ENCODE measurements at places on chromosomes 3 and 15. TPM values are rescaled to one million over a fixed set of nuclear protein-coding genes. Genes with fewer than 3 reads are reported as not detected.

Gene TF
- total RNA-seq, result 1.9 TPM

Gene PTX3
- total RNA-seq, result 1.2 TPM

Gene RCCD1
- 11.0 TPM for total RNA-seq

Gene GOLGA8H
- total RNA-seq, result 0.33 TPM

Gene ZBTB47
- 2.5 TPM for total RNA-seq

Gene NPAP1
- total RNA-seq, result under 0.01 TPM

Gene TGM5
- 0.19 TPM for total RNA-seq

Gene GOLGA6A
- 0.09 TPM for total RNA-seq

Gene KIF7
- total RNA-seq, result 2.7 TPM

Gene LIPC
- total RNA-seq, result 2.4 TPM

Gene IQCF5
- total RNA-seq, result not detected

Gene LINGO1
- total RNA-seq, result 0.24 TPM

Gene EXD1
- total RNA-seq, result 0.09 TPM

- no peak for DNase-seq
Measured at GRCh38 chr3:161081633-161082032, 23.5 kb downstream of the B3GALNT1 start.

- no peak for DNase-seq
Measured at GRCh38 chr15:62105266-62105665, 38.5 kb downstream of the C2CD4A start.

DNA sequence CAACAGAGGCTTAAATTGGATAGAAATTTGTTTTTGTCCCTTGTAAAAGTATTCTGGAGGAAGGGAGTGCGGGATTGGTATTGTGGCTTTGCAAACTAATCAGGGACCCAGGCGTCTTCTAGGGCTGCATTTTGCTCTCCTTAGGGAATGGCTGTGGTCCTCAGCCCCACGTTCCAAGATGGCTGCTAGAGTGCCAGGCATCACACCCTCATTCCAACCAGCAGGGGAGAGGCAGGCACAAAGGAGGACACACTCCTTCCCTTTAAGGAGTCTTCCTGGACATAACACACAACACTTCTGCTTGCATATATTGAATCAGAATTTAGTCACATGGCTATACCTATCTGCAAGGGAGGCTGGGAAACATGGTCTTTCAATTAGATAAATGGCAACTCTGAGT lies 174.5 kb upstream of the LYSMD4 start:
- DNase-seq, result no peak

- no peak for DNase-seq
Measured at GRCh38 chr15:83516935-83517334, 69.8 kb downstream of the SH3GL3 start.

- DNase-seq, result no peak
Measured at GRCh38 chr3:65391068-65391467, 647.6 kb downstream of the MAGI1 start.

- DNase-seq, result no peak
Measured at GRCh38 chr3:51024121-51024520, 349.4 kb downstream of the DOCK3 start.

- no peak for DNase-seq
Measured at GRCh38 chr3:24396338-24396737, 98.3 kb downstream of the THRB start.

GRCh38 chr15:48796930-48797329 lies 13.9 kb downstream of the CEP152 start:
- DNase-seq, result no peak

GRCh38 chr15:77985931-77986480 lies 91.5 kb downstream of the TBC1D2B start:
- DNase-seq, result no peak

DNA sequence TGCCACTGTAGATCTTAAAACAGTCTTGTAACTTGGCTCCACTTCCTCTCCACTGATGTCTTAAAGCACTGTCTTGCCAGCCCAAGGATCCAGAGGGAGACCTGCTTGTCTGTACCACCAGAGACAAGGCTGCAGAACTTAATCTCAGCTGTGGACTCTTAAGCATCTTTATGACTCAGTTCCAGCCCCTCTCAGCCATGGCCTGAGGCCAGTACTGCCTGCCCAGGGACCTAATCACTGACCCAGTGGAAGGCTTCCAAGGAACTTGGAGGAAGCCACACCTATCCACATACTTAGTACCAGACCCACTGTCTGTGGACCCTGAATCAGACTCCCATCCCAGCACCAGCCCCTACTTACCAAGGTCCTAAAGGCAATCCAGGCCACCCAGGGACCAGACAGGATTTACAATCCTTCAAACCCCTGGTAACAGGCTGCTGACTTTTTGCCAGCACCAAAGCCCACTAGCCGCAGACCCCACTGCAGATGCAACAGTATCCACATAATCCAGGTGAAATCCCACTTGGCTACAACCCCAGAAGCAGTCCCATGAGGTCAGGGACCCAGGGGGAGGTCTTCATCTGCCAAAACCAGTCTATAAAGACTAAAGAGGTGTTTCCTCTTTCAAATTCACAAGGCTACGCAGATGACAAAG lies 41.9 kb upstream of the PRR20G start:
- DNase-seq, result no peak

DNA sequence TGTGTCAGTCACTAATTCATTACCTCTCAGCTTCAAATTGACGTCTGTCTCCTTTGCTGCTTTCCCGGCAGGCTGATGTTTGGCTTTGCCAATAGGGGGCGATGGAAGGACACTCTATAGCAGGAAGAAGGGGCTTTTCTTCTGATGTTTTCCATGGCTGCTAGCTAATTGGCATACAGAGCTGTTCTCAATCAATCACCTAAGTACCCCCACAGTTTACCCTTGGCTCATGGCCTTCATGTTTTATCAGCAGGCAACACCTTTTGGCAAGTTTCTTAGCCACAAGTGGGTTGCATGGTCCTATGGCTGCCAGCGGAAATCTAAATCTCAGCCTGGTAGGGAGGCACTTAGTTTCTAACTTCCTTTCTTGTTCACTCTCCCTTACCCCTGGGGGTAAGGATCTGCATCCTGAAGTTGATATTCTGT lies 45.0 kb downstream of the ESYT3 start:
- DNase-seq, result peak; percentile 73

GRCh38 chr3:16319307-16319706 lies 54.3 kb downstream of the OXNAD1 start:
- peak; percentile 80 for DNase-seq

DNA sequence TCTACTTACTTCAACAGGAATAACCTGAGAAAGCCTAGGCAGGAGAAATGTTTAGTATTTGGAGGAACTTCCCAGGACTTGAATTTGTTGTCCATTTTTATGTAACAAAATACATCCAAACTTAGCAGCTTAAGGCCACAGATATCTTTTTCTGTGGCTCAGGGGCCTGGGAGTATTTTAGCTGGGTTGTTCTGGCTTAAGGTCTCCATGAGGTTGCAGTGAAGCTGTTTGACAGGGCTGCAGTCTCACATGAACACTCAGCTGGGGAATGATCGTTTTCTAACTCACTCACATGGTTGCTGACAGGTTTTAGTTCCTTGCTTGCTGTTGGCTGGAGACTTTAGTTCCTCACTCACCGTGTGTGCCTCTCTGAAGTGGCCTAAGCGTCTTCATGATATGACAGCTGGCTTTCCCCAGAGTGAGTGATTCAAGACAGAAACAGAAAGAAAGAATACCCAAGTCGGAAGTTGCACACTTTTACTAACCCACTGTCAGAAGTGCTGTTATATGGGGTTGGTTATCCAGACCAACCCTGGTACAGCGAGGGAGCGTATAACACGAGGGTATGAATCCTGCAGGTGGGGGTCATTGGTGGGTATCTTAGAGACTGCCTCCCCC lies 229.7 kb upstream of the TBL1XR1 start:
- DNase-seq, result no peak

- DNase-seq, result no peak
Measured at GRCh38 chr3:141812084-141812483, 48.9 kb downstream of the GRK7 start.

DNA sequence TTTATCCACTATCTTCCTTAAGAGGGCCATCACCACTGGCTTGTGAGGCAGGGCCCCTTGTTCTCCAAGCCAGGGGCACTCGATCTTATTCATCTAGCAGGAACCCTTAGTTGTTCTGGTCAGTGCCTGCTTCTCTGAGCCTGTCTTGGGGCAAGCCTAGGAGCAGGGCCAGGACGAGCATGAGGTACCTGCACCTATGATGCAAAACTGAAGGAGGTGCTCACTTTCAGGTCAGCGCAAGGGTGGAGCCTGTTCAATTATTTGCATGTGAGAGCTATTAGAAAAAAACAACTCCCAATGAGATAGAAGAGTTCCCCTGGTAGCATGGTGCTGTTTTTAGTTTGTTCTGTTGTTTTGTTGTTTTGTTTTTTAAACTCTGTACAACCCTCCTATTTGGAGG lies 5.0 kb upstream of the CD276 start:
- no peak for DNase-seq

GRCh38 chr3:18505056-18505455 lies 79.9 kb upstream of the SATB1 start:
- DNase-seq, result no peak

DNA sequence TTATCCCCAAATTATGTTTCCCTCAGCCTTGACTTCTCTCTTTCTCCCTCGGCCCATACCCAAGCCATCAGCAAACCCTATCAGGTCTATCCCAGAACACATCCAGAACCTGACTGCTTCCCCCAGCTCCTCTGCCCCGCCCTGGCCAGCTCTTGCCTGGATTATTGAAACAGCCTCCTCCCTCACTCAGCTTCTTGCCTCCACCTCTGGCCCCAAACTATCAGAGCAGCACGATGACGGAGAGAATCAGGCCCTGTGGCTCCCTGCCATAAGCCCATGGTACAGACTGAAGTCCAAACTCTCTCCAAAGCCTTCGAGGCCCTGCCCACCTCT lies 105.3 kb upstream of the LINGO1 start:
- no peak for DNase-seq

DNA sequence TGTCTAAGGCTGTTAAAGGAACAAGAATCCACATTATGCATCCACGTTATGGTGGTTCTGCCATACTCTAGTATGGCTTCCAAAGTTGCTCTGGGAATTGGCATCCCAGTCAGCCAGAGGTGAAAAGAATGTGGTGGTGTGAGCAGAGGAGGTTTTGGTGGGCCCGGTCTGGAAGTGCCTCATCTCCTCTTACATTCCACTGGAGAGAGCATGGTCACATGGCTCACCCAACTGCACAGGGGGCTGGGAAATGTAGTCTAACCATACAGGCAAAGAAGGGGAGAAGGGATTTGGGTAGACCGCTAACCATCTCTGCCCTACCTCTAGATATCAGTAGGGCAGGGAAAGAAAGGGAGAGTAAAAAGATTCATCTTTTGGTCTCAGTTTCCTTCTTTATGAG lies 3.2 kb upstream of the HEG1 start:
- no peak for DNase-seq

GRCh38 chr3:189664311-189664710 lies 33.1 kb downstream of the TP63 start:
- DNase-seq, result no peak

- DNase-seq, result no peak
Measured at GRCh38 chr15:78762985-78763795, 48.1 kb downstream of the ADAMTS7 start.

GRCh38 chr15:61393949-61394348 lies 164.8 kb upstream of the RORA start:
- no peak for DNase-seq

GRCh38 chr15:66981771-66982170 lies 83.6 kb upstream of the SMAD3 start:
- no peak for DNase-seq

DNA sequence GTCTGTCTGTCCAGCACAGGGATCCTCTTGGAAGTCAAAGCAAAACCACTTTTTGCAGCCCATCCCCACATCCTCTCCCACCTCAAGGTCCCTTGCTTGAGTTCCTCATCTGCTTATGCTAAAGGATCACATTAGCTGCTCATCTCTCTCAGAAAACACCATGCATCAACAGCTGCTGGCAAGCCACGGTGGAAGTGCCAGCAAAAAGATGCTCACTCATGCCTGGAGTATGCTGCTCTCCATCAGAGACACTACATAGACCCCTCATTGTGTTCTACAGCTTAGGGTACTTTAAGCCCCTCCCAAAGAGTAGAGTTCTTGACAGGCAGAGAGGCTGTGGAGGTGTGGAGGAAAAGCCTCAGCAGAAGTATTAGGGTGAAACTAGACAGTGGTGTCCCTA lies 94.6 kb upstream of the COL8A1 start:
- DNase-seq, result no peak

GRCh38 chr3:188539037-188539436 lies 385.1 kb downstream of the LPP start:
- DNase-seq, result no peak

DNA sequence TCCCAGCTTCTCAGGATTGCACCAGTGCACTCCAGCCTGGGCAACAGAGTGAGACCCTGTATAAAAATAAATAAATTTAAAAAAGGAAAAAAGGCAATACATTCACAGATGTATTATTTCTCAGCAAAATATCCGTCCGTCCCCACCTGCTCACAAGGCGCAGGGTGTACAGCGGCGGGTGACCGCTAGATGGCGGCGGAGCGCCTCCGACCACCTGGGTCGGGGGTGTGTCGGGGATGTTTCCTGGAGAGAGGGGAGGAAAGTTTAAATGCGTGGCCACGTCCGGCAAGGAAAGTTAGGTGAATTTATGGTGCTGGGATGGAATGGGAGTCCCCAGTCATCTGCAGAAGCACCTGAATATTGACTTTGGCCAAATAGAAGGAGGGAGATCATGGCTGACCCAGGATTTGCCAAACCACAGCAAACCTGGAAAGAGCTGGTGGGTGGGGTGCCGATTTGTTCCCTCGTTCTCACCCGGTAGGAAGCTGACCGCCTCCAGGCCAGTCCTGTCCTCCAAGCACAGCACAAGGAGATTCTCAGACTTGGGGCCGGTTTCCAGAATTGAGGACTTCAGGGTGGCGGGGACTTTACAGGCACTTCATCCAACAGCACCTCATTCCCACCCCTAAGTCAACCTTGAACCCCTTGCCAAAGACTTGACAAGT lies 88.3 kb downstream of the TMEM266 start:
- peak; percentile 58 for DNase-seq

- DNase-seq, result no peak
Measured at GRCh38 chr15:89669309-89669865, 9.8 kb downstream of the PLIN1 start.

- DNase-seq, result peak; percentile 89
Measured at GRCh38 chr3:35908366-35909232, 269.3 kb downstream of the ARPP21 start.
